ENCODE measurements at places on chromosomes 11 and 22.

DNA sequence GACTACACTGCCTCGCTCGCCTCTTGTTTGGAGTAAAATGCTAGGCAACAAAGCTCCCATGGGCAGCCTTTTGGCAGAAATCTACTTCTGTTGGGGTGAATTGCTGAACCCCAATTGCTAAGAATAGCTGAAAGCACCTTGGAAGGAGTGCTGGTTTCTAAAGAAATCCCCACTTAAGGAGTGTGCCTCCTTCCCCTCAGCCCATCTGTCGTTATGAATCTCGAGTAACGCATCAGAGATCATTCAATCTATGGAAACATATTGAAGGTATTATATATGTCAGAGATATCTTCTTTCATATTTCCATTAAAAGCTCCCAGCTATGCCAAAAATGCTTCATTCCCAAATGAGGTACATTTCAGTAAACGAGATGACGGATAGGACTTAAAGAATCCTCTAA lies 229.6 kb upstream of the BLID start:
- DNase-seq = no peak

GRCh38 chr22:50612528-50613221 lies 12.1 kb downstream of the MAPK8IP2 start:
- DNase-seq = no peak

- DNase-seq = no peak
Measured at GRCh38 chr22:27879923-27880322, 39.1 kb downstream of the PITPNB start.

GRCh38 chr11:100575860-100576717 lies 111.0 kb upstream of the ARHGAP42 start:
- DNase-seq = no peak
